ENCODE measurements at places on chromosomes 5 and 9. TPM values are rescaled to one million over a fixed set of nuclear protein-coding genes. Genes with fewer than 3 reads are reported as not detected.

- peak; percentile 65 for ATAC-seq
Measured at GRCh38 chr5:37840053-37841034, 503 bp upstream of the GDNF start.

GRCh38 chr5:93055561-93055960 lies 525.5 kb downstream of the NR2F1-AS1 start:
- no peak for ATAC-seq

GRCh38 chr9:105858877-105859276 lies 164.5 kb downstream of the TMEM38B start:
- ATAC-seq: no peak

GRCh38 chr9:16675131-16675530 lies 195.3 kb downstream of the BNC2 start:
- no peak for ATAC-seq

DNA sequence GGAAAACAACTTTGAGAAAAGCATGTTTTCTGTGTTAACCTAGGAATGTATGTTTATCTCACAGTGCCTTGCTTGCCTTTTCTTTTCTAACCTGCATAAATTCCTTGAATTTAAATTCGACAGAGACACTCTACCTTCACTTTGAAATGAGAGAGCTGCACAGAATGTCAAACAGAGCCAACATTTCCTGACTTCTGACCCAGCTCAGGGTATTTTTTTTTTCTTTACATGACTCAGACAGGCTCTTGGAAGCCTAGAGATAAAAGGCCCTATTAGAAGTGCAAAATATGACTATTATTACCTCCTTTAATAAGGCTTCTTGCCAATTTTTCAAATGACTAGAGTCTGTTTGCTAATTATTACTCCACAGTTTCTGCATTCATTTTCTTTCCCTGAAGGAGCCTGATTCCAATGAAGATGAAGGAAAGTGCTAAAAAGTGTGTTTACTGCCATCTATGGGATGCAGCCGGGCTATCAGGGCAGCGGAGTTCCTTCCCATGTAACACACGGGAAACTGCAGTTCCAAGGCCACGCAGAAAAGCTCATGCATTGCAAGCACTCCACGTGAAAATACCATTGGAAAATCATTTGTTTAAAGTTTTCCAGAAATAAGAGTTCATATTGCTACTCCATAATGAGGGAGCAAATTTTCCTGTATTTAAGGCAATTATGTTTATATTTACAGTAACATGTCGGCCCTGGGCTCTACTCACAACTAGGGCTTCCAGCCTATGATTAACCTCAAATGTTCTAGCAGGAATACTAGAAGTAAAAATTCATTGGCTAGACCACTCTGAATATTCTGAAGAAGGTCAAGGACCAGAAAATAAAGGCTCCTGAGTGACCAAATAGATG lies 485.6 kb downstream of the ZSWIM6 start:
- ATAC-seq: no peak

Gene GFPT2
- total RNA-seq: 29.9 TPM
